Stimulated activated CD4-positive, alpha-beta T cell treated with anti-CD3 and anti-CD28 coated beads, Interleukin-12 subunit alpha, Interleukin-12 subunit beta, amount 100 ng/mL, for 48 hours (primary cell): ENCODE measurements at places on chromosomes 7 and 10.

DNA sequence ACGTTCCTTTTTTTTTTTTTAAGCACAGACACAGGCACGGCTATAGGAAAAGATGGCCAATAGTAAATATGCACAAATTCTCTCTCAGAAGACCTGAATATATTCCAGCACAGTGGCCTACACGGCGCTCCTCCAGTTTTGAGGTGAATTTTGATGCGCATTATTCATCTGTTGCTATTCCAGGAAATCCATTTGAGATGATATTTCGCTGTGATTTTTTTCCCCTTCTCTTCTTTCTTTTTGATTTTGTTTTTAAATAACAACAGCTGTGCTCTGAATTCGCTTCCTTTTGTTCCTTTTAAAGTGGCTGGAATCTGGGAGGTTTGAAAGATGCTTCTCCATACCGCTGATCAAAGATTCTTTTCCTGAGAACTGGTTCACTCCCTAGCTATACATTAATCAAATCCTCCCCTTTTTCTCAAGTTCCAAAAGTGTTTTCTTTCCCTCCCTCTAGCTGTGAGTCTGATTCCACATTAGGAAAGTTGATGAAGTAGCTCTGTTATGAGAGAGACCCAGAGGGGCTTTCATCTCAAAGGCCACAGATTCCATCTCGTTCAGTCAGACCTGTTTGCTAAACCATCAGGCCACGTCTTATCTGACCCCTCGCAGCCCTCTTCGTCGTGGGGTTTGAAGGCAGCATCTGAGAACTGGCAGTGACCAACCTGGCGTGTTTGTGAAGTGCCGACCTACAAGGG is 602.7 kb upstream of the NRP1 start:
- DNase-seq = no peak

DNA sequence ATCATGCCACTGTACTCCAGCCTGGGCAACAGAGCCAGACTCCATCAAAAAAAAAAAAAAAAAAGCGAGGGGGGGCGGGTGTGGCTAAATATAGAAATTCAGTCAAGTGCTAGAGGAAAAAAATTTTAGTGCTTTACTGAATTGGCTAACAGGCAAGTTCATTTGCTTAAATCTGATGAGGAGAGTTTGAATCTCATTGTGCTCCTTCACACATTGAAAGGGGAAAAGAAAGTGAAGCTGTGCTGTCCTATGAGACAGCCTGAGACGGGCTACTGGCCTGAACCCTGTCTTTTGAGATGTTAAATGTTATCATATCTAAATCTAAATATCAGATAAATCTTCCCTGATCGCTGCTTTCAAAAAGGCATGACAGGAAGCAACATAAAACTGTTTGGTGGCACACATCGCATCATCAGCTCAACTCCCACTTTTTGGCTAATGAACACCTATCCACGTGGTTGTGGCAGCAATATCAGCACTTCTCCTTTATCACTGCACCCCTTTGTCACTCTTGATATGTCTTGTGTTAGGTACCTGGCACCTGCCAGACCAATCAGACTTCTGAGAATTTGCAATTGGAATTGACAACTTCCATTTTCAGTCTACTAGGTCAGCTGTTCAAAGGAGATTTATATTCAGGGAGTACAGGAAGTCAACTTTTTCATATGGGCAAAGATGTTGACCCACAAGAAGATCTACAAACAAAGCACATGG is 14.0 kb upstream of the IFIT1B start:
- DNase-seq = no peak

- DNase-seq = no peak
These were observed 7.9 kb upstream of the HOXA2 start for GRCh38 chr7:27110186-27111031.

GRCh38 chr7:73954181-73954580 is 73.8 kb upstream of the ELN start:
- DNase-seq = no peak

- no peak for DNase-seq
These were observed 215.7 kb upstream of the HABP2 start for GRCh38 chr10:113337142-113337541.

- no peak for DNase-seq
These were observed 37.1 kb downstream of the CCDC71L start for GRCh38 chr7:106623853-106624252.

DNA sequence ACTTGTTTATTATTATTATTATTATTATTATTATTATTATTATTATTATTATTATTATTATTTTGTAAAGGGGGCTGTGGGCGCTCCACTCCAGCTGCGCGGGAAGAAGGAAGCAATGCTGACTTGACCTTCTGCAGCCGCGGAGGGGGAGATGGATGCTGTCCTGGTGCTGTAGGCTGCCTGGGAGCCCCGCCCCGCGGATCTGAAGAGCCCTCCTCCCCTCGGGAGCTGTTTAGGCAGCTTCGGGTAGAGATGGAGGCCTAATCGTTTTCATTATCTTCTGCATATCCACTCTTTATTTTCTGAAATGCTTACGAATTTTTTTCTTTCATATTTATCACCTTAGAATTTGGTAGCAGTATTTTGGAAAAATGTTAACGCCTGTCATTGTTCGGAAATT is 101.2 kb upstream of the KLF6 start:
- DNase-seq = no peak

- DNase-seq = no peak
These were observed 1010.2 kb downstream of the DNAJB9 start for GRCh38 chr7:109579901-109580300.
